ENCODE measurements at places on chromosomes 12 and 14. TPM values are rescaled to one million over a fixed set of nuclear protein-coding genes. Genes with fewer than 3 reads are reported as not detected.

GRCh38 chr12:130795906-130796305 is 43.1 kb downstream of the STX2 start:
- DNase-seq = no peak

GRCh38 chr12:6604259-6605029 is 2.7 kb downstream of the CHD4 start:
- DNase-seq = no peak

- no peak for DNase-seq
Measured at GRCh38 chr12:4177262-4177661, 96.3 kb upstream of the CCND2 start.

- DNase-seq = no peak
Measured at GRCh38 chr12:67915335-67915851, 73.9 kb upstream of the IFNG-AS1 start.

DNA sequence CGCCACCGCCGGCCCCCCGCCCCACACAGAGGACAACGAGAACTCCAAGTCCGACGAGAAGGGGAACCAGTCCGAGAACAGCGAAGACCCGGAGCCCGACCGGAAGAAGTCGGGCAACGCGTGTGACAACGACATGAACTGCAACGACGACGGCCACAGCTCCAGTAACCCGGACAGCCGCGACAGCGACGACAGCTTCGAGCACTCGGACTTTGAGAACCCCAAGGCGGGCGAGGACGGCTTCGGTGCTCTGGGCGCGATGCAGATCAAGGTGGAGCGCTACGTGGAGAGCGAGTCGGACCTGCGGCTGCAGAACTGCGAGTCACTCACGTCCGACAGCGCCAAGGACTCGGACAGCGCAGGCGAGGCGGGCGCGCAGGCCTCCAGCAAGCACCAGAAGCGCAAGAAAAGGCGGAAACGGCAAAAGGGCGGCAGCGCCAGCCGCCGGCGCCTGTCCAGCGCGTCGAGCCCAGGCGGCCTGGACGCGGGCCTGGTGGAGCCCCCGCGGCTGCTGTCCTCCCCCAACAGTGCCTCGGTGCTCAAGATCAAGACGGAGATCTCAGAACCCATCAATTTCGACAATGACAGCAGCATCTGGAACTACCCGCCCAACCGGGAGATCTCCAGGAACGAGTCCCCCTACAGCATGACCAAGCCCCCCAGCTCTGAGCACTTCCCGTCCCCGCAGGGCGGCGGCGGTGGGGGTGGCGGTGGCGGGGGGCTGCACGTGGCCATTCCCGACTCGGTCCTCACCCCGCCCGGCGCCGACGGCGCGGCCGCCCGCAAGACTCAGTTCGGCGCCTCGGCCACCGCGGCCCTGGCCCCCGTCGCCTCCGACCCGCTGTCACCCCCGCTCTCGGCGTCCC is 150.9 kb downstream of the EGLN3 start:
- DNase-seq = no peak

GRCh38 chr14:94395888-94396574 is 7.6 kb upstream of the SERPINA1 start:
- DNase-seq = no peak

DNA sequence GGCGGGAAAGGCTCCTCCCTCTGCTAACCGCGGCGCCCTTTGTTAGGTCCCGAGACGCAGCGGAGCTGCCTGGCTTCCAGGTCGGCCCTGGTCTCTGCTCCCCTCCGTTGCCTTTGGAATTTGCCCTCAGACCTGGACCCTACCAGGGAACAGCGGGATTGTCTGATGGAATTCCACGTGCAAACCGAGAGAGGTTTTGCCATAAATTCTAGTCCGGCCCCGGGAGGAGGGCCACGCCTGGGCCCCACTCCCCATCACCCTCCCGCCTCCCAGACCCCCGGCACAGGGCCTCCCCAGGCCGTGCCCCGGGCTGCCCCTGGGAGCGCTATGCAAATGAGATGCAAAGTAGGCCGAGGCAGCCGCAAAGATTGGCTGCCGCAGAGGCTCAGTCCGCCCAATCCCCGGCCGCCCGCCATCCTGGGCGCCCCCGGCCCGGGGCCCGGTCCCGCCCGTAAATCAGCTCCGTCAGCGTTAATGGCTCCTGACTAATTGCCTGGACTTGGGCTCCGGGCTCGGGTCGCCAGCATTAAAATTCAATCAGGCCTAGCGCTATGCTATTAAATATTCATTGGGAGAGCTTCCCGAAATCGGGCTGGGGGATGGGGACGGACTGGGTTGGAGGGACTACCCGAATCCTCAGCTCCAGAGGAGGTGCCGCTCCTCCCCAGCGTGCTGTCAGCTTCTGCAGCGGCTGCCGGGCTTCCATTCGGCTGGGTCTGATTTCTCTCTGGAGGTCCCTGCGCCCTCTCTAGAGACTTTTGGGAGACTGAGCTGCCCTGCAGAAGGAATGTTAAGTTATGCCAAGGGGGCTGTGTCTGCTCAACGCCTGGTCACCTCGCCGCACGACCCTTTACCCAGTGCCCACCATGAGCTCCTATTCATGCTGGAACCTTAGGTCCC is 15.7 kb upstream of the FIGNL2 start:
- no peak for DNase-seq

NANOG gene
- total RNA-seq = not detected

- no peak for DNase-seq
Measured at GRCh38 chr12:57085999-57086492, 2.9 kb upstream of the NAB2 start.

TRPV4 gene
- 0.46 TPM for total RNA-seq

DPY19L2 gene
- total RNA-seq = 67.7 TPM

- DNase-seq = no peak
Measured at GRCh38 chr12:6432991-6433390, 11.8 kb upstream of the CD27 start.

DNA sequence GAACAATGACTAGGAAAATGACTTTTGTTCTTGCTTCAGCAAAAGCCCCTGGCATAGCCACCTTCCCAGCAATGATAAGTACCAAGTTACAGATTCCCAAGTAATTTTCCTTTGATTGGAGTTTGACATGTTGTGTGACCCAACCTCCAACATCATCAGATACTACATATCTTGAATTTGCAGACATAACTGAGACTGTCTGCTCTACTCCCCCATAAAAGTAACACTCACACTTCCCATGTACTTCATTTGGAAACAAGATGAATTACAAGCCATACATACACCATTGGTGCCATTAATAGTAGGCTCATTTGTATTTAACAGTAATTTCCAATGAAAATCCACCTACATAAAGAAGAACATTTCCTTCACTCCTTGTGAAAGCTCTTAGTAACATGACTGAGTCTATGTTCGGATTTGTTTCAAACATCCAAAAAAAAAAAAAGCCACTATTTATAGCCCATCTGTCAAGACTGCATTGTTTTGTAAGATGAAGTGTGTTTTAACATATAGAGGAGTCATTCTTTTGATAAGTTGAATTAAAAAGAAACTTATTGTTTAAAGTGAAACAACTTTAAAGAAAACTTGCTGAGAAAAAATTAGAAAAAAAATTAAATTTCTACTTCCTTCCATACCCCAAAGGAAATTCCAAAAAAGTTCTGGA is 12.0 kb upstream of the SLCO1A2 start:
- no peak for DNase-seq

Data from cardiac septum (tissue), 1 donor.